ENCODE measurements at places on chromosomes 6 and 20.

DNA sequence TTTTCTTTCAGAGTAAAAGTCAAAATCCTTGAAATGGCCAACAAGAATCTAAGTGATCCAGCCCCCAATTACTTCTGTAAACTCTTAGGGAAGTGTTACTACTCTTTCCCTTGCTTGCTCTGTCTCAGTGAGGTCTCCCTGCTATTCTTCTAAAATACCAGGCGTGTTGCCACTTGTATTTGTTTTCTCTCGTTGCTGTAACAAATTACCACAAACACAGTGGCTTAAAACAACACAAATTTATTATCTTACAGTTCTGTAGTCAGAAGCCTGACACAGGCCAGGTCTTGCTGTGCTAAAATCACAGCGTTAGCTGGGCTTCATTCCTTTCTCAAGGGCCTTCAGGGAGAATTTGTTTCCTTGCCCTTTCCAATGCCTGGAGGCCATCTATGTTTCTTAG is 59.9 kb downstream of the HECA start:
- DNase-seq = no peak

DNA sequence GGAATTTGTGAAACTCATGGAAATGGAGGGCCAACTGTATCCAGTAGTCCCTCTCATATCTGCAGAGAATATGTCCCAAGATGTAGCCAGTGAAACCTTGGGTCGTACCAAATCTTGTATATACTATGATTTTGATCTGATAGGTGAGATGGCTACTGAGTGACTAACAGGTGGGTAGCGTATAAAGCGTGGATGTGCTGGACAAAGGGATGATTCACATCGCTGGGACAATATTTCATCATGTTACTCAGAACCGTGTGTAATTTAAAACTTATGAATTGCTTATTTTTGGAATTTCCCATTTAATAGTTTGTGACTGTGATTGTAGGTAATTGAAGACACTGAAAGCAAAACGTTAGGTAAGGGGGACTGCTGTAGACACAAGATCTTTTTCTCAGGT is 144.1 kb downstream of the SMAP1 start:
- DNase-seq = no peak

DNA sequence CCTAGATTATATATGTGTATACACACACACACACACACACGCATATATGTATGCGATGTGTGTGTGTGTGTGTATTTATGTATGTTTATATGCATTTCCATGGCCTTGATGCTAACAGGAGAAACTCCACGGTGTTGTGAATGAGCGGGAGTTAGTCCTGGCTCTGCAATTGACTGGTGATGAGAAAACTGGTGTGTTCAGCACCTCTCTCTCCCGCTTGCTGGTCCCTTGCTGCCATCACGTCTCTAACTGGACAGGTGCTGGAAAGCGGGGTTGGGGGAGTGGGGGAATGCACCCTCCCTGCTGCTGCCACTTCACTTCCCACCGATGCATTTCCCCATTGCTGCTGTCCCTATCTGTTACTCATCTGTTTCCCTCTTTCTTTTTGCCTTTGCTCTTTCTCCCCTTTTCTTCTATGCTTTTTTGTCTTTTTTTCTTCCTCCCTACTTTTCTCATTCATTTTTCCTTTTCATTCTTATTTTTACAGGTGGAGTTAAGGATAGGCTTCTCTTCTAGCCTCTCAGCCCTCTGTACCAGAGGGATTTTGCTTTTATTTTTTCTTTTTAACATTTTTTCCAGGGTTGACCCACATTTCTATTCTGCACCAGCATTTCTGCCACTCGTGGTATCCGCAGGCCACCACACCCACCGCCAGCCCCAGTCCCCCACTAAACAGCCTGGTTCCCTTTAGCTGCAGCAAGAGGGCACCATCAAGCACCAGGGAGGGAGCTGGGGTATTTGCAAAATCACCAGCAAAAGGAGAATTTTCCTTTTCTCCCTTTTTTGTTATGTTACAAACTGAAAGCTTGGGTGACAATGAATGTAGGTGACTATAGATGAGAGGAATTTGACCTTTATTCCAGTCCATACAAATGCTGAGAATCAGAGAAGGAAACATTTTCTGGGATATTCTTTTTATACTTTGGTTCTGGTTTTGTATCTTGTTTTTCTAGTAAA is 115.6 kb downstream of the TCP11 start:
- DNase-seq = no peak

GRCh38 chr20:45470262-45470931 is 844 bp downstream of the WFDC2 start:
- no peak for DNase-seq

- no peak for DNase-seq
These were observed 105.9 kb downstream of the ADGRB3 start for GRCh38 chr6:68740828-68741500.

GRCh38 chr20:47057661-47058060 is 163.0 kb downstream of the EYA2 start:
- DNase-seq = no peak
